ENCODE measurements at places on chromosomes 4 and X.
A peak's percentile ranks its signal among the peaks of the same experiment; 100 is the strongest.

DNA sequence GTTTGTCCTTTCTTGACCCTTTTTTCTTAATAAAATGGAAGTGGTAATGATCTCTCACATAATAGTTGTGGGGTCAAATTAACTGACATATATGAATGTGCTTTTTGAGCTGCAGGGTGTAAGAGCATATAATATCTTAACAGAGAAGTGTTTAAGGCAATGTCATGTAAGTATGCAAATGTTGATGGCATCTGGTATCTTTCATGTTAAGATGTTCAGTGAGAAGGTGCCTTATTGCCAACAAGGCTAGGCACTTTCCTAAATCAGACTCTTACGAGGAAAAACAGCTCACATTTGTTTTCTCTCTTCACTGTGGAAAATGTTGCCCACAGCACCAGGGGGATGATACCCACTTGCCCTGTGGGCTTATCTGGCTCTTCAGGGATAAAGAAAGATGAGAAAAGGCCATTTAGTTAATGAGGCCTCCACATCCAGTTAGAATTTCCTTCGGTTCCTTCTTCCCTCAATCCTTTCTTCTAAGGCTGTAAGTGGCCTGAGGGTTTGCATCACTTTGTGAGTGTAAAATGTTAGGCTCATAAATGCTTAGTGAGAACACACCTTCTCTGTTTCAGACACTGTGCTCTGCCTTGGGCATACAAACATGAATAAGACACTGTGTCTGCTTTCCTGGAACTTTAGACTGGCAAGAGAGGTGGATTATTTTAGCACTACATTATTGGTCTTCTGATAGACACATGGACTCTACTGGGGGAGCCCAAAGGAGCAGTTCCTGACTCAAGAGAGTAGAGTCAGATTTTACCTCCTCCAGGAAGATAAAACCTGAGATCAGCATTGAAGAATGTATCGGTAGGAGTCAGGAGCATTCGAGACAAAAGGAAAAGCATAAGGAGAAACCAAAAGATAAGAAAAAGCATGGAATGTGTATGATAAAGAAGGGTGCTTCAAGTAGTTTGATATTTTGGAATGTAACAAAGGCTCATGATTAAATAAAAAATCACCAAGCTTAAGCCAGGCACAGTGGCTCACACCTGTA is 135.5 kb downstream of the SOWAHB start:
- DNase-seq = no peak

- DNase-seq = no peak
Observed at GRCh38 chrX:69144838-69145680, 20.2 kb downstream of the PJA1 start.

DNA sequence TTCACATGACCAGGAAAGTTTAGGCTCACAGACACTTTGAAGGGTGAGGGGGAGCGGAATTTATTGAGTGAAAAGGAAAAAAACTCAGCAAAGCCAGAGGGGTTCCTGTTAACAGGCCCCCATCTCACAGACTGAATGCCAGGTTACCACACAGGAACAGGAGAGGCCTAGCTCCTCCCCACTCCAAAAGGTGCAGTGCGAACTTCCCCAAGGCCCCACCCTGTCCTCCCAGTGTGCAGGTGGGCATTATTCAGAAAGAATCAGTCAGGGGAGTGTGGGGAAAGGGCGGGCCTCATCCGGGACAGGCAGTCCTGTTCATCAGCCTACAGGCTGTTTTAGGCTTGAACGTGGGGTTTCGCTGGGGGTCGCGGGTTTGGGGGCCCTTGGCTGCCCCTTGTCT is 4.0 kb downstream of the OTC start:
- DNase-seq = no peak

- peak; percentile 68 for DNase-seq
Observed at GRCh38 chr4:7845493-7846128, 94.0 kb downstream of the AFAP1 start.

DNA sequence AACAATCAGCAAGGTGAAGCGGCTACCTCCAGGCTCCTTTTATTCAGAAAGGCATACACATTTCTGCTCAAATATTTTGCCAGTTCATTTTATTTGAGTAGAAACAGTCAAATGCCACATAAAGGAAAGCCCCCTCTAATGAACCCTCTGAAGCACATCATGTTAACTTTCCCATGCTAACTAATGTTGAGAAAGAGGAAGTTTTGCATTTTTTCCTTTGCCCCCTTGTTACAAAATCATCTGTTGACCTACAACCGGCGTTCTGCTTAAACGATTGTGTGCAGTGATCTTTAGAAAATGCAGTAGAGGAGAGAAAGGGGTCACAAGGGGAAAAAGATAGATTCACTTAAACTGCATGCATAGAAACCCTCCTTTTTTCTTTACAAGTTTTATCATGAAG is 25.2 kb upstream of the ATXN3L start:
- no peak for DNase-seq

- DNase-seq = no peak
Observed at GRCh38 chrX:17411205-17411604, 36.2 kb downstream of the NHS start.

DNA sequence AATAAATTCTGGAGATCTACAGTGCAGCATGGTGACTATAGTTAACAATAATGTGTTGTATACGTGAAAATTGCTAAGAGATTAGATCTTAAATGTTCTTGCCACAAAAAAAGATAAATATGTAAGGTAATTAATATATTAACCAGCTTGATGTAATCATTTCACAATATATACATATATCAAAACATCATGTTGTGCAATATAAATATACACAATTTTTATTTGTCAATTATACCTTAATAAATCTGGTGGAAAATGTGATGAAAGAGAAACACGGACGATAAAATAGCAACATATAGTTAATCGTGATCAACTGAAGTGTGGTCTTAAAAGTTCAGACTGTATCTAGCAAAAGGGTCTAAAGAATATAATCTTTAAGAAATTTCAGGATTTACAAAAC is 16.5 kb upstream of the NDNF start:
- DNase-seq = no peak

GRCh38 chr4:42280327-42281095 is 116.8 kb upstream of the SHISA3 start:
- no peak for DNase-seq

- DNase-seq = no peak
Observed at GRCh38 chr4:101418466-101418865, 71.1 kb upstream of the PPP3CA start.

DNA sequence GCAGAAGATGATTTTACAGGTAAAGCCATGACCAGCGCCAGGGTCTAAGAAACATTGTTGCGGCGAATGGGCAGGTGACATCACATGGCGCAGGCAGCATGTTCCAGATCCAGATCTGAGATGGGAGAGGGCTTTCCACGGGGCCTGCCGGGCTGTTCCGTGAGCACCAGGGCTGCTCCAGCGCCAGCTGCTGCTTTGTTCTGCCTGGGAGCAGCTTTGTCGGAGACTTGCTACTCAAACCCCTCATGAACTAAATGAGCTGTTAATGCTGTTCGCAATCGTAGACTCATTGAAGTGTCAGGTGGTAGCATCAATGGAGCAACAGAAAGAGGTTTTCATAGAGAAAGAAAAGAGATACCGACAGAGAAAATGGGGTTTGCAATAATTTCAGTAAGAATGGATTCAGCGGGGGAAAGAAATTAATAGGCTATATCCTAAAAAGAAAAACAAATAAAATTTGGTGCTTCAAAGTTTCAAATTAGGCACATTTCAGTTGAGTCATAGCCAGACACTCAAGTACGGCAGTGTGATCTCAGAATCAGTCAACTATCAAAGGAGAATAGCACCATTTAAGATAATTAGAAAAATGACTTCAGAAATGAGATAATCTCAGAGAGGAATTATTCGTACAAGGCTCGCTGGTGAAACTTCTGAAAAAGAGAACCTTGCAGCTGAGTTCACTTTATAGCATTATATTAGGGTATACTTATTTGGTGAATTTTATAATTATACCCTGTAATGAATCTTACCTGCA is 23.9 kb downstream of the SORBS2 start:
- no peak for DNase-seq

GRCh38 chr4:144583658-144584057 is 62.3 kb upstream of the HHIP start:
- DNase-seq = peak; percentile 47

DNA sequence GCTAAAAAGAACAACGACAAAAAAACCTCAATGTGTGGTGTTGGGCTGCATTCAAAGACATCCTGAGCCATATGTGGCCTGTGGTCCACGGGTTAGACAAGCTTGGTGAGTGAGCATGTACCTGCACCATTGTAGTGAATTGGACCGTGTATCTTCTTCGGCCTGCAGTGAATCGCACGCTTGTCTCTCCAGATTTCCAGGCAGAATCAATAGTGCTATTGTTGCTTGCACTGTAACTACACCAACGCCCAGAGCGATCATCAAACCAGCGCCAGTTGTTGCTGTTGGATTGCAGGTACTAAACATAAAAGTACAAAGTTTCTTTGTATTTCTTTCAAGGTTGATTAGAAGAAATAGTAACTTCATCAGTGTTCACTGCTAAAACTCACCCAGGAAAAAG is 101.6 kb downstream of the HUWE1 start:
- no peak for DNase-seq

DNA sequence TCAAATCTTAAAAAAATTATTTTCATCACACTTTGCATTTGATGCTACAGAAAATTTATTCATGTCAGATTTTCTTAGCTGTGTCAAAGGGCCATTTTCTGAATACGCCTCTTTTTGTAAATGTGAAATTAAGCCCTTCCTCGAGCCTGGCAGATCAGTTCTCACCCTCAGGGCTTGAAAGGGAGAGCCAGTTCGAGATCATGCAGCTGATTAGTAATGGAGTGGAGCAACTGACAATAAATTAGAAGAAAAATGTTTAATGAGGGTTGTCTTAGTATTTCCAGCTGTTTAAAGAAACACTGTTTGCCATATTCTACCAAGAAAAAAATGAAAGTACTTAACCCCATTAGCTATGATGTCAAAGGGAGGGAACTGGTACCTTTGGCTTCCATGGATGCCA is 28.7 kb downstream of the CC2D2A start:
- DNase-seq = no peak

DNA sequence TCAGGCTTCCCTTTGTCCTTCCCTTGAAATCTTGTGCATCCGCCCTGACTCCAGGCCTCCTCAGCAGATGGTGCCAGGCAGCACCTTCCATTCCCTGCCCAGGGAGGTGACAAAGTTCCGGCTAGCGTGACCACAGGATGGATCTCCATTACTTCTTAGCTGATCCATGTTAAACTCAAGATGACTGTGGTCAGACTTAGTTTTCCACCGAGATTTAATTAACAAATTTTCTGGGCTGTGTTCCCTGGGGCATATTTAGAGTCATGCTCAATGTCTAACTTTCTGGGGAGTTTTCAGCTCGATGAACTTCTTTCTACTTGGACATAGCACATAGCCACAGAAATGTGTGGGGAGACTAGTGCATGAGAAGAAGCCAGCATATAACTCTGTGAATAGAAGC is 215.1 kb upstream of the SFRP2 start:
- DNase-seq = no peak

- DNase-seq = no peak
Observed at GRCh38 chr4:141107927-141108326, 25.3 kb downstream of the RNF150 start.

- DNase-seq = no peak
Observed at GRCh38 chr4:22595684-22596083, 79.8 kb upstream of the ADGRA3 start.

GRCh38 chrX:721354-721753 is 90.8 kb downstream of the SHOX start:
- no peak for DNase-seq

DNA sequence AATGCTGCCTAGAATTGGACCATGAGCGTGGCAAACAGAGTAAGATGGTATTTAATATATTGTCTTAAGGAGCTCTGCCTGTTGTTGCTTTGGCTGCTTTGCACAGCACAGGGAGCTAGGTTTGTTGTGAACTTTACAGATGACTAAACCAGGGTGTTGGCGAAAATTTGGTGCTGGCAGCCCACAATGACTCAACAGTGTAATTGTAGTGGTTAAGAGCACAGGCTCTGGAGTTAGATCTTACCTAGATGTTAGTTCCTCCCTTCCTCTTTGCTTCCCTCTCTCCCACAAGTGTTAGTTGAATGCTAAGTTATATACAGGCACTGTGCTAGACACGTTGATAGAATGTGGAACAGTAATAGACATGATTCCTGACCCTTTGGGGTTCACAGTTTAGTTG is 128.9 kb upstream of the TRPC5 start:
- peak; percentile 13 for DNase-seq

DNA sequence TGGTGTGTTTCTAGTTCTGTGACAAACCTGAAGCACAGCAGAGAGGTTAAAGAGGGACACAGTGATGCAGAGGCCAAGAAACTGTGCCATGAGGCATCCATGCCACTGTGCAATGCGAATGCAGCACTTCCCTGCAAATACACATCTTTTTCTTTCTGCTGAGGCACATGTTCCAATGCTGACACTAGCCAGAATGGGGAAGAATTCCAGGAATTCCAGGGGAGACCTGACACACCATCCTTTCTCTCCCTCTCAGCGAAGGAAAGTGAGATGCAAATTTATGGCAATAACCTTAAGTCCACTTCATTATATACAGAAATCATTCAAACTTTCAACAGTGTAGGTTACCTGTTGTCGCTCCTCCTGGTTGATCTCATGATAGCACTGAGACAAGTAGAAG is 204.8 kb downstream of the LDB2 start:
- DNase-seq = no peak

- no peak for DNase-seq
Observed at GRCh38 chrX:20796450-20796849, 529.7 kb upstream of the RPS6KA3 start.

GRCh38 chr4:149932188-149932587 is 116.5 kb upstream of the IQCM start:
- no peak for DNase-seq

- peak; percentile 10 for DNase-seq
Observed at GRCh38 chr4:22686141-22686540, 6.6 kb upstream of the GBA3 start.

- DNase-seq = no peak
Observed at GRCh38 chrX:143733866-143734265, 13.3 kb upstream of the SPANXN2 start.

GRCh38 chr4:42925921-42926320 is 33.4 kb downstream of the GRXCR1 start:
- DNase-seq = no peak

- peak; percentile 19 for DNase-seq
Observed at GRCh38 chrX:109635146-109635545, 10.2 kb upstream of the KCNE5 start.

DNA sequence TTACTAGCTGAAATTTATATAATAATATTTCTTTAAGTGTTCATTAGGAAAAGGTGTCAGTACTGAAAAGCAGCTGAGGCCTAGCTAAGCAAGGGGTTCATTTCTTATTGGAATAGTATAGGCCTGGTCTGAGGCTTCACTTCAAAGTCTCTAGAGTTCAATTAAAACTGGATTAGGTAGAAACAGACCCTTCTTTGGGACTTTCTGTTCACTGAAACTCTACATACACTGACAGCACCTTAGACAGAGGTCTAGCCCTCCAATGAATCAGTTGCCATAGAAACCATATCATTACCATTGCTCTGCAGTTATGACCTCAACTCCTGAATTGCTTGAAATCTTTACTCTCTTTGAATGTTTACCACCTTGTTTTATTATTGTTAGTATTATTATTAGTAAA is 86.4 kb upstream of the MAB21L2 start:
- no peak for DNase-seq

Measured in astrocyte of the spinal cord (primary cell).